ENCODE measurements at places on chromosomes 11 and 22. TPM values are rescaled to one million over a fixed set of nuclear protein-coding genes. Genes with fewer than 3 reads are reported as not detected.

The TYR gene
- not detected for total RNA-seq

The SYCE3 gene
- not detected for total RNA-seq

The DEPDC5 gene
- total RNA-seq, result 36.6 TPM

The GRK3 gene
- total RNA-seq, result 4.4 TPM

The IL10RA gene
- 0.14 TPM for total RNA-seq

The OR52I2 gene
- not detected for total RNA-seq

The HINFP gene
- total RNA-seq, result 32.6 TPM

The MPEG1 gene
- not detected for total RNA-seq

The GDPD4 gene
- total RNA-seq, result not detected

The ACER3 gene
- total RNA-seq, result 22.4 TPM

The POLD3 gene
- 25.2 TPM for total RNA-seq

The RAG2 gene
- not detected for total RNA-seq

The LRRC10B gene
- total RNA-seq, result not detected

The IGLL1 gene
- not detected for total RNA-seq

The FGF4 gene
- total RNA-seq, result not detected

The KDM4E gene
- total RNA-seq, result not detected

The CSRP3 gene
- not detected for total RNA-seq

The ARL2 gene
- 109 TPM for total RNA-seq

The ADAMTS8 gene
- not detected for total RNA-seq

The SERPING1 gene
- not detected for total RNA-seq

The OR51B4 gene
- total RNA-seq, result not detected

The PRG3 gene
- not detected for total RNA-seq
